CD4-positive, alpha-beta memory T cell (primary cell): ENCODE measurements at places on chromosomes 5 and 9. TPM values are rescaled to one million over a fixed set of nuclear protein-coding genes. Genes with fewer than 3 reads are reported as not detected.
A peak's percentile ranks its signal among the peaks of the same experiment; 100 is the strongest.

The PDE6A gene
- not detected for polyA plus RNA-seq

The IL31RA gene
- not detected for polyA plus RNA-seq

The HK3 gene
- not detected for polyA plus RNA-seq

The LIX1 gene
- not detected for polyA plus RNA-seq

The DIPK1B gene
- not detected for polyA plus RNA-seq

The FANCG gene
- polyA plus RNA-seq = 12.5 TPM

The OR1Q1 gene
- polyA plus RNA-seq = not detected

The RPP25L gene
- 39.1 TPM for polyA plus RNA-seq

DNA sequence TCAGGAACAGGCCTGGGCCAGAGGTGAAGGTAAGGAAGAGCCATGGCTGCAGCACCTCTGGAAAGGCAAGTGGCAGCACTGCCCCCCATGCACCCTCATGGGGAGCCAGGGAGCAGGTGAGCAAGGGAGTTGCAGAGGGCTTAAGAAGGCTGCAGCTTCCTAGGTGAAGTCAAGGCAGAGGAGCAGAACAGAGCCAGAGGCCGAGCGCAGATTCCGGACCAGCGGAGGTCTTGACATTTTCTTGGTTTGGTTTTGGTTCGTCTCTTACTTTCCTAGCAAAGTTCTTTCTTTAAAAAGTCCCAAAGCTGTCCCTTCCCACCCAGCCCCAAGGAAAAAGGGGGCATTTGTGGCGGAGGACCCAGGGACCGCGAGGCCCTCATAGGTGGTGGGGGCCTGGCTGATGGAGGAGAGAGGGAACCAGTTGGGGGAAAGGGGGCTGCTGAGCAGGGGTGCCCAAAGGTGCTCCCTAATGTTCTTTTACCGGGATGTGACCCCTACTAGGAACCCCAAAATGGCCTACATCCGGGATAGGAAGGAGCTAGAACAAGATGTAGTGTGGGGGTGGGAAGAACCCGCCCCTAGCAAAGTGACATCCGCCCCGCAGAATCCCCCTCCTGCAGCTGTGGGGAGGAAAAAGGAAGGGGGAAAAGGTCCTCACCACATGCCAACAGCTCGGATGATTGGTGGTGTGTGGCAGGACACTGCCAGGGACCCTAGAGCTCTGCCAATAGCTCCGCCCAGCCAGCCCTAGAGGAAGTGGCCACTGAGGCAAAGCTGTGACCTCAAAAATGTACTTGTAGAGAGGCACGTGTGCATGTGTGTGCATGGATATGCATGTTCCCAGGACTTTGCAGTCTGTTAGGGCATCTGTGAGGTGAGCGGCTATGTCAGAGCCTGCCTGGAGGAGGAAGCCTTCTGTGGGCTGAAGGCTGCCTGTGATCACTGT, 914 bp upstream of the CD72 start:
- peak; percentile 55 for DNase-seq
- H3K36me3 ChIP-seq = no peaks in the 10 kb centered on the region
- no peak overlapping the region for H3K27ac ChIP-seq

DNA sequence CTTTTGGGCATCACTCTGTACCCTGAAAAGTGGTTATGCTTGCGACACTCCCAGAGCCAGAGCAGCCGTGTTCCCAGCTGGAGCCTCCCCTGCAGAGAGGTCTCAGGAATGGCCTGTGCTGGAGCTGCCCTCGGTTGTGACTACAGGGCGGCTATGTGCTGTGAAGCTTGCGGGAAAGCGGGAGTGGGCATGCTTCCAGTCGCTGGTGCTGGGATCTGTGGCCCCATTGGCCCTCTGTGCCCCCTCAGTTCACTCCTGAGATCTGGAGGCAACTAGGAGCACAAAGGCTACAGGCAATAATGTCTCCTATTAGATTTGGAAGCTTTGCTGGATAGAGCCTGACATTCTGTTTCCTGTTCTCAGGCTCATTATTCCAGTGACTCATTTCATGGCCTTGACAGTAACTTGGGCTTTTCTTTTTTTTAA, 56.9 kb downstream of the GPR107 start:
- no peaks in the 10 kb centered on the region for H3K27me3 ChIP-seq
- H3K4me1 ChIP-seq = peaks cover 9% of the 10 kb centered on the region
- H3K4me3 ChIP-seq = no peak overlapping the region
- H3K36me3 ChIP-seq = peaks cover 24% of the 10 kb centered on the region
- no peak overlapping the region for H3K27ac ChIP-seq
- no peak for DNase-seq

- H3K36me3 ChIP-seq = no peaks in the 10 kb centered on the region
- no peak overlapping the region for H3K27ac ChIP-seq
- no peak overlapping the region for H3K4me3 ChIP-seq
- no peak for DNase-seq
- no peaks in the 10 kb centered on the region for H3K4me1 ChIP-seq
These were observed 38.0 kb downstream of the ADAMTS16 start for GRCh38 chr5:5178136-5178535.

DNA sequence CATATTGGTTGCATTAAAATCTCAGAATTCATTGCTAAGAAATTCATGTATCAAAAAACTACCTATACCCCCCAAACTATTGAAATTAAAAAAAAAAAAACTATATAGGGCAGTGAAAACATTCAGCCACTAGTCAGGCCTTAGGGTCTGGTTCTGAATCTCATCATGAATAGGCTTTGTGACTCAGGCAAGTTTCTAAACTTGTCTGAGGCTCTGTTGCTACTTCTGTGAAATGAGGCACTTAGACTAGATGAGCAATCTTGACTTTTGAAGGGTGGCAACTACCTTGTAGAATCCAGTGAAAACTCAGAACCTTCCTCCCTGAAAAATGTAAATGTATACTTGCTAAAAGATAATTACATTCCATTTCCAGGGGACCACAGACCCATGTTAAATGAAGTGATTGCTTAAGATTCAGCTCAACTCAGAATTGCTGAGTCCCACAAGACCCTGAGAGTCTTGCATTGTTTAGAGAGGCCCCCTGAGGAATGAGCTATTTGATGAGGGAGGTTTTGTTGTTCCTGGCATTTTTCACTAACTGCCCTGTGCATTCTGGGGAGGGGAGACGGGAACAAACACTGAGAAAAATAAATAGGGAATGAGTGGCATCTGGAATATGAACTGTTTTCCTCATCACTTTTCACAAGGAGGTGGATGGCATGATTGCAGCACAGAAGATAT, 29.5 kb downstream of the RAI14 start:
- DNase-seq = no peak
- H3K4me3 ChIP-seq = no peak overlapping the region
- no peak overlapping the region for H3K27ac ChIP-seq
- H3K27me3 ChIP-seq = no peaks in the 10 kb centered on the region
- H3K4me1 ChIP-seq = no peaks in the 10 kb centered on the region

GRCh38 chr5:115978779-115979178, 16.5 kb downstream of the LVRN start:
- no peak for DNase-seq
- no peak overlapping the region for H3K4me3 ChIP-seq
- no peaks in the 10 kb centered on the region for H3K27me3 ChIP-seq
- H3K36me3 ChIP-seq = no peaks in the 10 kb centered on the region
- no peaks in the 10 kb centered on the region for H3K4me1 ChIP-seq

DNA sequence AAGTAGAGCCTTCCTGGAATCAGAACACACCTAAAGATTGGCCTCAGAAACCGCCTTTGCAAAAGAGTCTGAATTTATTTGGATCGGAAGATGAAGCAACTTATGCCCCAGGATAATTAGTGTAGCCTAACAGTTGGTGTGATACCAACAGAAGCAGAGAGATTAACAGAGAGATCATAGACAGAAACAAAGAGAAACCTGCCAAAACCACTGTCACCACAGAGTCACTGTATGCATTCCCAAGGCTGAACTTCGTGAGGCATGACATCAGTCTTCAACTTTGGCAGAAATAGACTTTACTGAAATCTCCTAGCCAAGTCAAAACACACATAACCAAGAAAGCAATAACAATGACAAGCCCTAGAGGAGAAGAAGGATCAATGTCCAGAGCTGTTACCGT, 361.8 kb downstream of the ELAVL2 start:
- no peaks in the 10 kb centered on the region for H3K27me3 ChIP-seq
- no peak for DNase-seq
- no peak overlapping the region for H3K27ac ChIP-seq

- H3K4me3 ChIP-seq = no peak overlapping the region
- no peaks in the 10 kb centered on the region for H3K4me1 ChIP-seq
- H3K36me3 ChIP-seq = no peaks in the 10 kb centered on the region
These were observed 38.4 kb upstream of the RNF130 start for GRCh38 chr5:180109920-180110319.

- H3K4me3 ChIP-seq = no peak overlapping the region
- DNase-seq = no peak
- no peaks in the 10 kb centered on the region for H3K4me1 ChIP-seq
- no peak overlapping the region for H3K27ac ChIP-seq
- H3K27me3 ChIP-seq = no peaks in the 10 kb centered on the region
These were observed 72.7 kb downstream of the CAST start for GRCh38 chr5:96734871-96735325.

DNA sequence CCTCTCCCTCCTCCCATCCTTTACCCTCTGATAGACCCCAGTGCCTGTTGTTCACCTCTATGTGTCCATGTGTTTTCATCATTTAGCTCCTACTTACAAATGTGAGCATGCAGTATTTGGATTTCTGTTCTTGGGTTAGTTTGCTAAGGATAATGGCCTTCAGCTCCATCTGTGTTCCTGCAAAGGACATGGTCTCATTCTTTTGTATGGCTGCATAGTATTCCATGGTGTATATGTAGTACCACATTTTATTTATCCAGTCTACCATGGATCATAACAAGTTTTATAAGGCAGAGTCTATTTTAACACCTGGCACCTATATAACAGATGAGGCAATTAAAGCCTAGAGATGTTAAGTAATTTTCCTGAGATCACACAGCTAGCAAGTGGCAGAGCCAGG, 7.4 kb downstream of the YTHDC2 start:
- H3K4me1 ChIP-seq = peaks cover 60% of the 10 kb centered on the region
- no peak overlapping the region for H3K27ac ChIP-seq
- no peak for DNase-seq
- no peaks in the 10 kb centered on the region for H3K27me3 ChIP-seq

GRCh38 chr5:33370466-33370859, 70.3 kb upstream of the TARS1 start:
- no peaks in the 10 kb centered on the region for H3K4me1 ChIP-seq
- no peak overlapping the region for H3K27ac ChIP-seq
- no peaks in the 10 kb centered on the region for H3K27me3 ChIP-seq
- H3K4me3 ChIP-seq = no peak overlapping the region

DNA sequence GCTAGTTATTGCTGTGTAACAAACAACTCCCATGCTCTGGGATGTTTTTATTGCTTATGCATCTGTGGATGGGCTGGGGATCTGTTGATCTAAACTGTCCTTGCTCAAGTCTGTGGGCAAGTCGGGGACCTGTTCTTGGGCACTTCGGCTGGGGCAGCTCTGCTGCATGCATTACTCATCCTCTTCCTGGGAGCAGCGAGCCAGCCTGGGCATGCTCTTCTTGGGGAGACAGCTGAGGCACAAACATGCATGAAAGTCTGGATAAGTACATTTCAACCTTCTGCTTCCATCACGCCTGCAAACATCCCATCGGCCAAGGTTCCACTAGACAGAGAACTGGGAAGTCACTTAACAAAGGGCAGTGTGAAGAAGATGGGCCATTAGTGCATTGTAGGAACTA, 66.3 kb downstream of the ANKRD33B start:
- no peaks in the 10 kb centered on the region for H3K36me3 ChIP-seq
- peaks cover 41% of the 10 kb centered on the region for H3K4me1 ChIP-seq
- DNase-seq = no peak
- no peak overlapping the region for H3K27ac ChIP-seq

- no peaks in the 10 kb centered on the region for H3K4me1 ChIP-seq
- H3K4me3 ChIP-seq = no peak overlapping the region
- no peaks in the 10 kb centered on the region for H3K27me3 ChIP-seq
- no peaks in the 10 kb centered on the region for H3K36me3 ChIP-seq
These were observed 69.9 kb downstream of the MAMDC2 start for GRCh38 chr9:70113403-70114022.

GRCh38 chr5:74389531-74390305, 250.8 kb downstream of the ENC1 start:
- no peak overlapping the region for H3K27ac ChIP-seq
- H3K36me3 ChIP-seq = no peaks in the 10 kb centered on the region
- no peak overlapping the region for H3K4me3 ChIP-seq

GRCh38 chr9:130707225-130707976, 13.8 kb downstream of the EXOSC2 start:
- peaks cover 21% of the 10 kb centered on the region for H3K36me3 ChIP-seq
- H3K4me3 ChIP-seq = no peak overlapping the region
- peaks cover 5% of the 10 kb centered on the region for H3K4me1 ChIP-seq

DNA sequence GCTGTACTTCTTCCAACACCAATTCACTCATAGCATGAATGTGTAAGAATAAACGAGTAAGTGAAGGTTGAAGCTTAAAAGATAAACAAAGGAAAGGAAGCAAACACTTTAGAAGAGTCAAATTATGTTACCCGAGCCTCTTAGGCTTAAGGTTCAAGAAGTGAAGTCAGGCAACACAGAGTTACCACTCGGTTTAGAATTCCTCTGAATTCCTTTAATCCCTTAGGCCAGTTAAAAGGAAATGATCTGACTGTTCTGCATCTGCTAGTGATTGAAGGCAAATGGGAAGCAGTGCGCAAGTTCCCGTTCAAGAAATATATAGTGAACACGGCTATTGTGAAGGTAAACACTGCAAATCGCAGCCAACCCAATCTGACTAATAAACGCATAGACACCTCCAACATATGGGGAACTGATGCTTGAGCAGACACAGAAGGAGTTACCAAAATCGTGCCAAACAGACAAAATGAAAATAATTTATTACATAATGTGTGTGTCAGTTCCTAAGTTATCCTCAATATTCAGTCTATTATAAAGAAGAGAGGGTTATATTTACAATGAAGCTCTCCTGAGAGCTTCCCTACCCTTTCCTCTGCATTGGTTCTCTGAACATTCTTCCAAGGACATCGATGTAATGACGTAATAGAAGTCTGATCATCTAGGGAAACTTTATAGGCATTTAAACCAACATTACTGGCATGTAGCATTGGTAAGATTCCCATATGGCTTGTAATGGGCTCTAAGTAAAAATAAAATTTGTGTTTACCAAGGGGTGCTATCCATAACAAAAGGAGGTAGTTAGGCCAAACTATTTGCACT, 837.1 kb upstream of the ZNF608 start:
- no peaks in the 10 kb centered on the region for H3K4me1 ChIP-seq
- no peak for DNase-seq
- H3K36me3 ChIP-seq = no peaks in the 10 kb centered on the region
- no peaks in the 10 kb centered on the region for H3K27me3 ChIP-seq

- H3K27ac ChIP-seq = no peak overlapping the region
- no peak for DNase-seq
- H3K4me3 ChIP-seq = no peak overlapping the region
- H3K4me1 ChIP-seq = no peaks in the 10 kb centered on the region
- H3K27me3 ChIP-seq = no peaks in the 10 kb centered on the region
- peaks cover 37% of the 10 kb centered on the region for H3K36me3 ChIP-seq
These were observed 9.4 kb downstream of the BBLN start for GRCh38 chr9:128169492-128169891.

GRCh38 chr5:132773114-132773513, 3.9 kb downstream of the SEPTIN8 start:
- no peak overlapping the region for H3K27ac ChIP-seq
- H3K4me1 ChIP-seq = peaks cover 21% of the 10 kb centered on the region
- no peaks in the 10 kb centered on the region for H3K27me3 ChIP-seq
- no peaks in the 10 kb centered on the region for H3K36me3 ChIP-seq
- H3K4me3 ChIP-seq = no peak overlapping the region
- no peak for DNase-seq
